ENCODE measurements at places on chromosomes 2 and 18. TPM values are rescaled to one million over a fixed set of nuclear protein-coding genes. Genes with fewer than 3 reads are reported as not detected.

DNA sequence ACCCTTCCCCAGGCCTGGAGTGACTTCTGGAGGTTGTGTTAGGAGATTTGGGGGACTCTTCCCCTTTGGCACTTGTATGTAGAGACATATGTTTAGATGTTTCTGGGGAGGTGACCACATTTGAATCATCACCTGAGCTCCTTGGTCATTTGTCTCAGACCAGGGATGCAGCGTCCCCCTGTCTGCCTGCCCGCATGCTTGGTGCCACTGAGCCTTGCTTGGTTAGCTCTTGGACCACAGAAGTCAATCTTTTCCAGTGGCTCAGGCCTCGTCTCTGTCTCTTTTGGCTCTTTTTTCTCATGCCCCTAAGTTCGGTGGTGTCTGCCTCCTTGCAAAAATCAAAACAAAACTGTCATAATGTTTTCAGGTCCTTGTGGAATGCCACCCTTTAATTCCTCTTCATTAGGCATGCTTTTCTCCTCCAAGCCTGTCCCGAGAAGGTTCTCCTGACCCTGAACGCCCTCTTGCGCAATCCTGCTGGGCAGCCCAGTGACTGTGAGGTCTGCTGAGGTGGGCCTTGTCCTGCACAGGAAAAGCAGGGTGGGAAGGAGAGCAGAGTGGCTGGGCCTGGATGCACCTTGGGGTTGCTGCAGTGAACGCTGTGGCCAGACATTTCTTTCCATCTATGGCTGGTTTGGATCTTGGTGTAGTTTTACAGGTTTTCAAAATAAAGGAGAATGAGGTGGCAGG, 24.9 kb downstream of the GLI2 start:
- peak; percentile 43 for DNase-seq

GRCh38 chr2:37190290-37190689, 1.8 kb upstream of the SULT6B1 start:
- DNase-seq = no peak

DNA sequence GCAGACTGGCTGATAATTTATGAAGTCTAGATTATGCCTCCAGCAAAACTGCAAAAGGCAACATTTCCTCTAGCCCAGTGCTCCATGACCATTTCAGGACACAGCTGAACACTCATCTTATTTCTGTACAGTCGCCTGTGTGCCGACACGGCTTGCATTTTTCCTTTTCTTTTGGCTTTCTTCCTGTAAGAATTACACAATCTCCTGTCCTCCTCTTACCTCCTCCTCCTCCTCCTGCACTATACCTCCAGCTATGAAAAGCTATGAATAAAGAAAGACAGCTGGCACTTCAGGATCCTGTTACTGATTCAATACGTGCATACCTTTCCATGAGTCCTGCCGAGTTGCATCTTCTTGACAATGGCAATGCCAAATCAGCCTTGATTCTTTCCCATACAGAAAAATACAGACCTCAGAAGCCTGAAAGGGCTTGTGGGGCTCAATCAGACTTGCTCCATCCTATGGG, 32.2 kb upstream of the TRIB2 start:
- no peak for DNase-seq

- DNase-seq = no peak
Observed at GRCh38 chr18:7004009-7004408, 113.6 kb downstream of the LAMA1 start.

DNA sequence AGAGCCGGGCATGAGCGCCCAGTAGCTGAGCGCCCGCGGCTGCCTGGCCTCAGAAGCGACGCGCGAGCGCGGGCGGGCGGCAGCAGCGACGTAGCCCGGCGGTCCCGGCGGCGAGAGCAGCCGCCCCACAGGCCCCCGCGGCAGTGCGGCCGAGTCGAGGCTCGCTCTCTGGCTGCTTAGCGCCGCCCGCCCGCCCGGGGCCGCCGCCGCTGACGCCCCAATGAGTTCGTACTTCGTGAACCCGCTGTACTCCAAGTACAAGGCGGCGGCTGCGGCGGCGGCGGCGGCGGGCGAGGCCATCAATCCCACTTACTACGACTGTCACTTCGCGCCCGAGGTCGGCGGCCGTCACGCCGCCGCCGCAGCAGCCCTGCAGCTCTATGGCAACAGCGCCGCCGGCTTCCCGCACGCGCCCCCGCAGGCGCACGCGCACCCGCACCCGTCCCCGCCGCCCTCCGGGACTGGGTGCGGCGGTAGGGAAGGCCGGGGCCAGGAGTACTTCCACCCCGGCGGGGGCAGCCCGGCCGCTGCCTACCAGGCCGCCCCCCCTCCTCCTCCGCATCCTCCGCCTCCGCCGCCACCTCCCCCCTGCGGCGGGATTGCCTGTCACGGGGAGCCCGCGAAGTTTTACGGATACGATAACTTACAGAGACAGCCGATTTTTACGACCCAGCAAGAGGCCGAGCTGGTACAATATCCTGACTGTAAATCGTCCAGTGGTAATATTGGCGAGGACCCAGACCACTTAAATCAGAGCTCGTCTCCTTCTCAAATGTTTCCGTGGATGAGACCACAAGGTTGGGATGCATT, 847 bp downstream of the HOXD8 start:
- DNase-seq = no peak

GRCh38 chr2:214127571-214127970, 283.3 kb upstream of the VWC2L start:
- DNase-seq = no peak

- no peak for DNase-seq
Observed at GRCh38 chr2:207202645-207203044, 36.9 kb upstream of the KLF7 start.

GRCh38 chr2:76307495-76307894, 596.8 kb upstream of the GCFC2 start:
- DNase-seq = no peak

DNA sequence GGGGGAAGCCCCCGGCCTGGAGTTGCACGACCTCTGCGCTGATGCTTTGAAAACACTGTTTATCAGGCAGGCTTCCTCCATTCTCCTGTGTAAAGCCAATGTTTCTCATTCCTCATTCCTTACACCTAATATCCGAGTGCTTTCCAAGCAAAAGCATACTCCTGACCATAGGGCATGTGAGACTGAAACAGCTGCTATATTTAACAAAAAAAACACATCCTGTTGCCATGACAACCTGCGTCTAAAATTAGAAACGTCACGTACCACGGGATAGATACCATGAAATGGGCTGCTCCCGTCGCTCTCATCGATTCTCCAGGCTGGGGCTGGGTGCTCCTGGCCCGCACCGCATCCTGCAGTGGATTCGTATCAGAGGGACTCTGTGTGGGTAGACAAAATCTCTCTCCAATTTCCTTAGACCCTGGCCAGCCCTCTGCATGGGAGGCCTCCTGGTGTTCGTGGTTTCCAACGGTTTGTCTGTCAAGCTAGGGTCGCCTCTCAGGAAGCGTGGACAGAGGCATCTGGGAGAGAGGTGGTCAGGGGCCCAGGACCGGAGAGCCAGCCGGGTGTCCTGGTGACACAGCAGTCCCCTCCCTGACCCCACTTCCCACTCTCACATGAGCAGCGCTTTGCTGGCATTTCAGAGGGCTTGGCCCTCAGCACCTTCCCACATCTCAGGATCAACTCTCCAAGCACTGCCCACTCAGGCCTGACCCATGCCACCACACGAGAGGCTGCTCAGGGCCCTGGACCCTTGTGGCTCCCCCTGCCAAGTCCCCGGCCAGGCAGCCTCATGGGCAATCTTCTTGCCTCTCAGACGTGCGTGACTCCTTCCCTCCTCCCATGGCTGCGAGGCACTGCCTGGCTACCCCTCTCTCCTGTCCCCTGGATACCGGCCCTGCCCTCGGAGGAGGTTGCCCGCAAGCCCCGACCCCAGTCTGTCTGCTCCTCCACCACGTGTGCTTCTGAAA, 268.1 kb downstream of the NDUFA10 start:
- no peak for DNase-seq

DNA sequence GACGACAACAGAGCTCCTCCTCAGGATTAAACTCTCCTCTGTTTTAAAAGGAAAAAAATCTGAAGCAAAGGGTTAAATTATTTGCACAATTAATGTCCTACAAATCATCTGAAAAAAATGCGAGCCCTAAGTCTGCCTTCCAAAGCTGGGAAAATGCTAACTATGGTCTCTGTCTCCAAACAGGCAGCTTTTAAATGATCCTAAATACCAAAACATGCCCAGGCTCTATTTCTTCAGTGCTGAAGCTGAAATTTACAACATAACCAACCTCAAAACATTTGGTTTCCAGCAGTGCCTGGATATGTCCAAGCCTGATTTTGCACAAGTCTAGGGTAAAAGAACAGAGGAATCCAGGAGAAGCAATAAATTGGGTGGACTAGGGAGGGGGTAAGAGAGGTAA, 57.2 kb downstream of the LBH start:
- DNase-seq = no peak

DNA sequence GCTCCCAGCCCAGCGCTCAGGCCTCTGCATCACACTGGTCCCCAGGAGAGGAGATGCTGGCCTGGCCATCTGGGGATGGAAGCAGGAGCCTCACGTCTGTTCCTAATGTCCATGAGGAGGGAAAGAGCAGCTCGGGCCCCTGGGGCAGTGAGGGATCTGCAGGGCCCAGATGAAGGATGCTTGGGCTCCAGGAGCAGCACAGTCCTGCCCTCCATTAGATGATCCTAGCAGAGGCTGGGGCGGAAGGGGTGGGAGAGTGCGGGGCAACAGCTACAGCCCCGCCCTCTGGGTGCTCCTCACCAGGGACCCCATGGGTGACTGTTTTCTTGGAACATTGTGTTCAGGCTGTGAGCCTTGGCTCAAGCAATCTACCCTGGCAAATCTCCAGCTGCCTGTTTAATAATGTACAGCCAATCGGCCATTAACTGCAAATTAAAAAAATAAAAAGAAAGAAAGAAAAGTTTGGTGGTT, 49.7 kb downstream of the TNS1 start:
- DNase-seq = peak; percentile 42

GRCh38 chr2:20630967-20631366, 19.9 kb downstream of the HS1BP3 start:
- DNase-seq = peak; percentile 9

- DNase-seq = no peak
Observed at GRCh38 chr18:70907673-70908072, 618.8 kb downstream of the SOCS6 start.

DNA sequence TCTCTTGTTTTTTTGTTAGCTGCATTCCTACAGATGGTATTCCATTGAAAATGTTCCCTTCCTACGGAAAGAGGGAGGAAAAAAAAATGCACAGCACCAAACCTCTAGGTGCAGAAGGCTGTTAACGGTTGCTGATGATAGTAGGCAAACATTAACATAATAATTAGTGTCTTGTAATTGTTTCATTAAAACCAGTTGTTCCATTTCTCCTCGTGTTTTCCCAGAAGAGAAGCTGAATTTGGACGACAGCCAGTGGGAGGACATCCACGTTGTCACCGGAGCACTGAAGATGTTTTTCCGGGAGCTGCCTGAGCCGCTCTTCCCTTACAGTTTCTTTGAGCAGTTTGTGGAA, 494.7 kb downstream of the ARHGAP15 start:
- no peak for DNase-seq

GRCh38 chr2:95074663-95075439, 46.8 kb downstream of the MRPS5 start:
- no peak for DNase-seq

GRCh38 chr2:3876685-3877084, 173.3 kb downstream of the DCDC2C start:
- no peak for DNase-seq

- DNase-seq = no peak
Observed at GRCh38 chr2:53852532-53852931, 7.2 kb downstream of the GPR75 start.

GRCh38 chr2:42317945-42318344, 43.1 kb downstream of the COX7A2L start:
- DNase-seq = no peak

DNA sequence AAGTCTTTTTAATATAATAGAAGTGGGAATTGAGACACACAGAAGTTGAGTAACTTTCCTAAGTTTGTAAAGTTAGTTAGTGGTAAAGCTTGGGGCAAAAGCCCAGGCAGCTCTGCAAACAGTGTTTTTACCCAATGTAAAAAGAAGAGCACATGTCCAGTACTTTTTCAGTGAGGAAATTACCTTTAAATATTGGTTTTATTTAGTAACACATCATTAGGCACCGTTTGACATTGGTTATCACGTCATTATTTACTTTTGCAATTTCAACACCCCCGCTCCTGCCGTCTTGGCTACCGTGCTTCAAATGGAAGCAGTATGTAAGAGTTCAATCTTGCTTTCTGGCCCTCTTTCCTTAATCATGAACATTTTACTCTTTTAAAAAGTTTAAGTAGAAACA, 807.9 kb downstream of the EPHA4 start:
- DNase-seq = no peak

- DNase-seq = peak; percentile 42
Observed at GRCh38 chr2:20213651-20214565, 11.0 kb downstream of the SDC1 start.

DNA sequence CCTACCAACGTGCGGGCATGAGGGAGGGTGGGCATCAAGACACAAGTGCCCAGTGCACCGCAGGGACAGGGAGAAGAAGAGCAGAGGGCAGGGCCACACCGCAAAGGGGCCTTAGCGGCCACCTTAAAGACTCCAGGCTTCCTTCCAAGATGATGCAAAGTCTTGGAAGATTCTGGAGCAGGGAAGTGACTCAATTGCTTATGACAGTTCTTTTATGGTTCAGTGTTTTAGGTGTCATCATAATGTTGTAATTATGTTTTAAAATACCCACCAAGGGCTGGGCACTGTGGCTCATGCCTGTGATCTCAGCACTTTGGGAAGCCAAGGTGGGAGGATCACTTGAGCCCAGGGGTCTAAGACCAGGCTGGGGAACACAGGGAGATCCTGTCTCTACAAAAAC, 44.5 kb upstream of the SEMA4C start:
- DNase-seq = no peak

The DHRS9 gene
- 6.1 TPM for total RNA-seq

The RRM2 gene
- 8.4 TPM for total RNA-seq

The CERKL gene
- total RNA-seq = 1.7 TPM

The SCN9A gene
- 13.6 TPM for total RNA-seq

The ALPI gene
- total RNA-seq = not detected

The RNF152 gene
- 13.4 TPM for total RNA-seq

The KCTD18 gene
- total RNA-seq = 14.3 TPM

The ATP8B1 gene
- 27.2 TPM for total RNA-seq

The MARCHF4 gene
- total RNA-seq = 0.12 TPM

The CNDP1 gene
- not detected for total RNA-seq

The LIMS3 gene
- total RNA-seq = 2.4 TPM

The ICOS gene
- total RNA-seq = 3.0 TPM

The CCNYL1 gene
- total RNA-seq = 25.6 TPM

The SERPINB13 gene
- not detected for total RNA-seq
